Tibial nerve (tissue), 4 donors: ENCODE measurements at places on chromosomes 6 and 20.

- no peak overlapping the region for H3K4me3 ChIP-seq
- H3K27me3 ChIP-seq: no peaks in the 10 kb centered on the region
- H3K27ac ChIP-seq: no peak overlapping the region
- no peaks in the 10 kb centered on the region for H3K36me3 ChIP-seq
Observed at GRCh38 chr6:128630213-128630612, 109.8 kb upstream of the PTPRK start.

GRCh38 chr6:152301765-152302568 lies 335.2 kb downstream of the SYNE1 start:
- DNase-seq: peak; percentile 69
- H3K36me3 ChIP-seq: peaks cover 19% of the 10 kb centered on the region
- H3K4me1 ChIP-seq: no peaks in the 10 kb centered on the region
- peak overlapping the region; percentile 61 for H3K4me3 ChIP-seq
- H3K27me3 ChIP-seq: no peaks in the 10 kb centered on the region

DNA sequence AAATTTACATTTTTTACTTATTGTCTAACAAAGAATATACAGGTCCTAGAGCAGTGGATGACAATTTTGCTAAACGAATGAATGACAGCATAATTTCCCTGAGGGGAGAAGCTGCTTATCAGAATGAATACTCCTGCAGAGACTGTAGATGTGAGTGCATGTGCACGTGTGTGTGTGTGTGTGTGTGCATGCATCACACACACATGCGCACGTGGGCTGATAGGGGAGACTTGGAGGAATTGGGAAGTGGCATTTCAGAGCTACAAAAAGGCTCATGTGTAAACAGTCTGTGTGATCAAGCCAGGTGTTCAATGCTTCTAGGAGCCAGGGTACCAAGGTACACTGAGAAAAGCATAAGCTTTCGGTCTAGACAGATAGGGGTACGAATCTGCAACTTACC lies 93.5 kb upstream of the SASH1 start:
- no peak overlapping the region for H3K4me3 ChIP-seq
- no peaks in the 10 kb centered on the region for H3K27me3 ChIP-seq
- H3K36me3 ChIP-seq: no peaks in the 10 kb centered on the region
- no peak overlapping the region for H3K27ac ChIP-seq
- H3K4me1 ChIP-seq: no peaks in the 10 kb centered on the region
- no peak for DNase-seq

GRCh38 chr6:10421158-10421920 lies 6.5 kb upstream of the TFAP2A start:
- H3K27me3 ChIP-seq: peaks cover 98% of the 10 kb centered on the region
- H3K4me3 ChIP-seq: no peak overlapping the region
- no peak overlapping the region for H3K27ac ChIP-seq
- DNase-seq: no peak
- H3K4me1 ChIP-seq: peaks cover 60% of the 10 kb centered on the region
- H3K36me3 ChIP-seq: no peaks in the 10 kb centered on the region

GRCh38 chr6:132780770-132781371 lies 17.6 kb downstream of the SLC18B1 start:
- no peak overlapping the region for H3K27ac ChIP-seq
- no peaks in the 10 kb centered on the region for H3K36me3 ChIP-seq
- no peak overlapping the region for H3K4me3 ChIP-seq

GRCh38 chr6:90124874-90125510 lies 171.7 kb downstream of the BACH2 start:
- H3K4me1 ChIP-seq: peaks cover 3% of the 10 kb centered on the region
- no peak overlapping the region for H3K27ac ChIP-seq
- no peak overlapping the region for H3K4me3 ChIP-seq
- no peaks in the 10 kb centered on the region for H3K27me3 ChIP-seq
- DNase-seq: no peak
- no peaks in the 10 kb centered on the region for H3K36me3 ChIP-seq

GRCh38 chr6:122400121-122400450 lies 634 bp downstream of the HSF2 start:
- no peak for DNase-seq
- H3K36me3 ChIP-seq: no peaks in the 10 kb centered on the region
- peak overlapping the region; percentile 89 for H3K27ac ChIP-seq
- peak overlapping the region; percentile 94 for H3K4me3 ChIP-seq
- H3K27me3 ChIP-seq: no peaks in the 10 kb centered on the region
- H3K4me1 ChIP-seq: peaks cover 44% of the 10 kb centered on the region

GRCh38 chr6:121880831-121881230 lies 445.4 kb downstream of the GJA1 start:
- no peak overlapping the region for H3K4me3 ChIP-seq
- H3K27ac ChIP-seq: no peak overlapping the region
- no peaks in the 10 kb centered on the region for H3K4me1 ChIP-seq
- H3K36me3 ChIP-seq: no peaks in the 10 kb centered on the region

DNA sequence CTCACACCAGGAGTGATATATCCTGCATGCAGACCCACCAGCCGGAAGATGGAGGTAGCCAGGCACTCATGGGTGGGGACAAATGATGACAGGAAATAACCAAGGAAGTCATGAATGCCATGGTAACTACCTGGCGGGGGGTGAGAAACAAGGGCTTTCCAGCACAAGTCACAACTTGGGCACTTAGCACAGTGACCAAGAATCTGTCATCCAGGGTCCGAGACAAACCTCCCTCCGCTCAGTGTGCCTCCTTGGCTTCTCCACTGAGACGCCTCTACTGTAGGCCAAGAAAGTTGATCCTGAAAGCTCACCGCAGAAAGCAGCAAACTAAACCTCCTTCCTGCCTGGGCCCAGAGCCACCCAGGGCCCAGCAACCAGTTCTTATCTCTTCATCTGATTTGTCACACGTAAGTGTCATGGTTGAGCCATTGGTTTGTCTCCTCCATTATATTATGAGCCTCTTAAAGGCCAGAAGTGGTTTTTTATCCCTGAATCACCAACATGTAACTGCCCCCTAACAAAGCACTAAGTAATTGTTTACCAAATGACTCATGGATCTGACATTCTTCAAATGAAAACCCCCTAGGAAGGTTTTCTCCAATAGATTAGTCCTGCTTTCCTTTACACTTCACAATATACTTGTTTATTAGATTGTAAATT lies 84.3 kb upstream of the TAB2 start:
- H3K4me1 ChIP-seq: peaks cover 56% of the 10 kb centered on the region
- no peaks in the 10 kb centered on the region for H3K36me3 ChIP-seq
- H3K4me3 ChIP-seq: no peak overlapping the region
- no peaks in the 10 kb centered on the region for H3K27me3 ChIP-seq
- no peak for DNase-seq

- H3K27ac ChIP-seq: no peak overlapping the region
- H3K27me3 ChIP-seq: peaks cover 21% of the 10 kb centered on the region
- no peaks in the 10 kb centered on the region for H3K4me1 ChIP-seq
- no peaks in the 10 kb centered on the region for H3K36me3 ChIP-seq
Observed at GRCh38 chr6:33957892-33958525, 154.2 kb upstream of the MLN start.

- no peak overlapping the region for H3K4me3 ChIP-seq
- no peaks in the 10 kb centered on the region for H3K36me3 ChIP-seq
- DNase-seq: no peak
- H3K27me3 ChIP-seq: no peaks in the 10 kb centered on the region
- peaks cover 8% of the 10 kb centered on the region for H3K4me1 ChIP-seq
Observed at GRCh38 chr20:17797161-17797560, 97.4 kb downstream of the BANF2 start.

DNA sequence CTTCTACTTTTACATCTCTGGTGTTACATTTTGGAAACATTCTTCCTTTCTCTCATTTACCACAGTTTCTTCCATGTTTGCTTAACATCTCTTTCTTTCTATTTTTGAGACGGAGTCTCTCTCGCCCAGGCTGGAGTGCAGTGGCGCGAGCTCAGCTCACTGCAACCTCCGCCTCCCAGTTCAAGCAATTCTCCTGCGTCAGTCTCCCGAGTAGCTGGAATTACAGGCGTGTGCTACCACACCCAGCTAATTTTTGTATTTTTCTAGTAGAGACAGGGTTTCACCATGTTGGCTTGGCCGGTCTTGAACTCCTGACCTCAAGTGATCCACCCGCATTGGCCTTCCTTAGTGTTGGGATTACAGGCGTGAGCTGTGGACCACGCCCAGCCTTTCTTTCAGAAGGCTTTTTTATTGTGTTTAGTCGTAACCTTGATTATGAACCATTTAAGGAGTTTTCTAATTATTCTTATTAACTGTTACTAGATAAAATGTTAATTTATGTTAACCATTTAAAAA lies 27.8 kb downstream of the MAP3K4 start:
- H3K4me3 ChIP-seq: no peak overlapping the region
- peaks cover 7% of the 10 kb centered on the region for H3K36me3 ChIP-seq
- peak overlapping the region; percentile 66 for H3K27ac ChIP-seq
- no peak for DNase-seq
- H3K4me1 ChIP-seq: no peaks in the 10 kb centered on the region

DNA sequence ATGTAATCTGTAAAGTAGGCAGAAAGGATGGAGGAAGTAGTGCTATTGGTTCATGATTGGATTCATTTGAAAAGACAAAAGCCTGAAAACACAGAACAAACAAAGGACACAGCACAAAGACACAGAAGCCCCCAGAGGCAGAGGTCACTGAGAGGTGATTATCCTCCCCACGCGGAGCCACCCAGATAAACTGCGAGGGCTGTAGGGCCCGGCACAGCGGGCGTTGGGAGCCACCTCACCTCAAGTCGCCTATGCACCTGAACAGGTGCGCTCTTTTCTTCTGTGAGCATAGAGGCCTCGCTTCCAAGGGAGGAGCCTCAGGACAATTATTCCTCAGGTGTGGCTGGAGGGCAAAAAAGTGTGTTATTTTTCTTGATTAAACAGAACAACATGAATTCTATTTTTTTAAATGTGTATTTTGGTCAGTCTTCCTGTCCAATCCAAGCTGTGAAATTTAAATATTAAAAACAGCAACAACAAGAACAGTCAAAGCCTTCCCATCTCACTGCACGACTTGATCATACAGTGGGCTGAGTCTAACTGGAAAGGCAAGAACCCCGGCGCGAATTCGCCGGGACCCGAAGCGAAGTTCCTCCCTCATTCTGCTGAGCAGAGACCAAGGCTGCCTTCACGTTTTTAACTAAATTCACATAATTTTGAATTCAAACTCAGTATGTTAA lies 205.3 kb downstream of the THBS2 start:
- DNase-seq: no peak
- H3K4me1 ChIP-seq: peaks cover 7% of the 10 kb centered on the region
- no peak overlapping the region for H3K4me3 ChIP-seq
- no peaks in the 10 kb centered on the region for H3K36me3 ChIP-seq
- H3K27ac ChIP-seq: no peak overlapping the region

- H3K27ac ChIP-seq: peak overlapping the region; percentile 84
- no peaks in the 10 kb centered on the region for H3K27me3 ChIP-seq
- H3K36me3 ChIP-seq: peaks cover 15% of the 10 kb centered on the region
Observed at GRCh38 chr20:41171736-41172295, 34.5 kb downstream of the PLCG1 start.

- H3K27me3 ChIP-seq: no peaks in the 10 kb centered on the region
- H3K36me3 ChIP-seq: no peaks in the 10 kb centered on the region
- H3K4me1 ChIP-seq: no peaks in the 10 kb centered on the region
- H3K4me3 ChIP-seq: no peak overlapping the region
Observed at GRCh38 chr20:8454137-8454712, 322.2 kb downstream of the PLCB1 start.

- H3K36me3 ChIP-seq: no peaks in the 10 kb centered on the region
- peak; percentile 29 for DNase-seq
- no peak overlapping the region for H3K4me3 ChIP-seq
- no peaks in the 10 kb centered on the region for H3K27me3 ChIP-seq
- no peak overlapping the region for H3K27ac ChIP-seq
- H3K4me1 ChIP-seq: peaks cover 22% of the 10 kb centered on the region
Observed at GRCh38 chr20:17533396-17533795, 2.2 kb upstream of the BFSP1 start.

DNA sequence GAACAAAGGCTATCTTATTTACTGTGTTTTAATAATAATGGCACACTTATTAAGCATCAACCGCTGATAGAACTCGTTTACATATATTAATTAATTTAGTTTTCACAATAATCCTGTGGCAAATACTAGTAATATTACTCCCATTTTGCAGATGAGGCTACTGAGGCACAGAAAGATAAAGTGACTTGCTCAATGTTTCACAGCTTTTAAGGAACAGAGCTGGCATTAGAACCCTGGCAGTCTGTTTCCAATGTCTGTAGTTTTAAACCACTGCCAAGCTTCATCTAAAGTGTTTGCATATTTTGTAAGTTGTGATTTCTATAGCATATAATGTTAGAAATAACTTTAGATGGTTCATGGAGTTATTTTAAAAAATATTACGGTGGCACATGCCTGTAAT lies 38.4 kb upstream of the LRRC1 start:
- no peaks in the 10 kb centered on the region for H3K4me1 ChIP-seq
- H3K36me3 ChIP-seq: no peaks in the 10 kb centered on the region
- H3K4me3 ChIP-seq: no peak overlapping the region
- H3K27ac ChIP-seq: no peak overlapping the region
- no peak for DNase-seq
- no peaks in the 10 kb centered on the region for H3K27me3 ChIP-seq

DNA sequence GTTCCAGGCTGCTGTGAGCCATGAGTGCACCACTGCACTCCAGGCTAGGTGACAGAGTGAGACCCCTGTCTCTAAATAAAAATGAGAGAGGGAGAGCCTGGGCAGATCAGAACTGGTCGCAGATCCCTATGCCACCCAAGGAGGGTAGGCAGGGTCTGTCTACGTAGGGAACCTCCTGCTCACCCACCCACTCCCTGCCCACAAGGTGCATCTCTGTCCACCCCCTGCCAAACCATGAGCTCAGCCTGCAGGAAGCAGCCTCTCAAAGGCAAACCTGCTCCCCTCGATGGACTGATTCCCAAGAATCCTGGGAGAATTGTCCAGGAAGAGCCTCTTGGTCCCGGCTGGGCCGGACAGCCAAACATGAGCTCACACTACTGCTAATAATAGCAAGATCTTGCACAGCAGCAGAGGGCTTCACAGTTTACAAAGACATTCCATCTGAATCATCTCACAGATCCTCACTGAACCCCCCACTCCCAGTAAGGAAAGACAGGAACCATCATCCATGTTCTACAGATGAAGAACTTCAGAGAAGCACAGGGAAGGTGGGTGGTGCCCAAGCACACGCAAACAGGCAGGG lies 27.8 kb upstream of the TLDC2 start:
- no peak for DNase-seq
- H3K4me3 ChIP-seq: no peak overlapping the region
- H3K36me3 ChIP-seq: no peaks in the 10 kb centered on the region
- H3K4me1 ChIP-seq: peaks cover 65% of the 10 kb centered on the region
- peak overlapping the region; percentile 57 for H3K27ac ChIP-seq
- no peaks in the 10 kb centered on the region for H3K27me3 ChIP-seq

DNA sequence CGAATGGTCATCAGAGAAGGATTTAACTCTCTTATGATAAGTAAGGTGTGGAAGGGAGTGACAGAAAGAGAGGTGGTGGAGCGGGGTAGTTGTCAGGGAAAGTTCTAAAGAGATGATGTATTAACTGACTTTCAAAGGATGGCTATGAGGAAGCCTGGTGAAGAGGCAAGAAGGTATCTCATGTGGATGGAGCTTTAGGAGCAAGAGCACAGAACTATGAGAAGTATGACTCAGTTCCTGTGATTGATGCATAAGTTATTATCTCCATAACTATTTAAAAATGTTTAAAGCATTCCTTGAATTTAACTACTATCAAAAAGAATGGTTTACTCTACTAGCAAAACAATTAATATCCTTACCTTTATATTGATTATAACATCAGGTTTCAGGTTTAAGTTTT lies 28.8 kb downstream of the AK9 start:
- no peaks in the 10 kb centered on the region for H3K36me3 ChIP-seq
- no peak overlapping the region for H3K4me3 ChIP-seq
- no peaks in the 10 kb centered on the region for H3K4me1 ChIP-seq
- DNase-seq: no peak
- H3K27me3 ChIP-seq: no peaks in the 10 kb centered on the region
